AG10803 (cell line): ENCODE measurements at places on chromosomes 3 and 15.

- no peak for DNase-seq
These were observed 479.9 kb downstream of the CNTN4 start for GRCh38 chr3:2578560-2578959.

- no peak for DNase-seq
These were observed 729 bp upstream of the ZBTB11 start for GRCh38 chr3:101677436-101678286.

DNA sequence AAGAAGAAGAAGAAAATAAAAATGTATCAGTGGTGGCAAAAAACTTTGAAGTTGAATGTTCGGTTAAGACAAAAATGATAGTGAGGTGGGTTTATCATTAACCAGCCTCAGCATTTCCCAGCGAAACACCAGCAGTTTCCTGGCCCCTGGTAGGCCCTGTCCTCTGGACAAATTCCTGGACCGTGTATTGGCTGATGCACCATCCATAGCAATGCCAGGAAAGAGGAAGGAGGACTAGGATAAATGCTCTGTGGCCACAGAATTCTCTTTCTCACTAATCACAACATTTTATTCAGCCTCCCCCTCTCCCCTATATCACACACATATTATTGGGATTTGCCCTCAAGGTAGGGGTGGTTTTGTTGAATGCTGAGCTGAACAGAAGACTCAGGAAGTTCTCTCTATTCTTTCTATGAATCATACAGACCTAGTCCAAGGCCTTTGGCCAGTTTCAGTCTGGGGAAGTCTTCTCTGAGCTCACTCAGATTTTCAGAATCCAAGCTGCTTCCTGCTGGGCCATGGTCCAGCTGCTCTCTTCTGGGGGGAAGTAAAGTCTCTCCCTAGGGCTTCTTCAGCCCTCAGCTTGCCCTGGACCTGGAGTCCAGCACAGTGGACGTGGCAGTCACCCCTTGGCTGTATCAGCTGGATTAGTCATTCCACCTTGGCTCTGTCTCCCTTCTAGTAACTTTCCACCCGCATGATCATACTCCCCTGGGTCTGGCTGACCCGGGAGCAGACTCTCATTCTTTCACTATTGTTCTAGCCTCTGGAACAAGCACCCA, 27.6 kb downstream of the SLC28A1 start:
- DNase-seq = peak; percentile 99

DNA sequence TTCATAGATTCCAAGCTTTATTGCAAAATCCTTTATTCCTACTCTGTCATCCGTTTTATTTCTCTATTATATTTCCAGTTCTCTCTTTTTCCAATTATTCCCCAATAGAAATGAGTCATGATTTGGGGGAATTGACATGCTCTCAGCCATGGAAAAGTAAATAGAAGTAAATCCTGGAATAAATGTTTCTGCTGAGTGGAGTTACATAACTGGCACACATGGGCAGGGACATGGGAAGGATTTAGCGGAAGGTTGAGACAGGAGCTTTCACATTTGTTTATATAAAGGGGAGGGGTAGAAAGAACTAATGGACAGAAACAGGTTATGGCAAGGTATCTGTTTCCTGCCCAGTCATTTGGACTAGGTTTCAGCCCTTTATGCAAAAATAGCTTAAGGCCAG, 221.6 kb downstream of the PLOD2 start:
- no peak for DNase-seq
